ENCODE measurements at places on chromosomes 16 and 17.
A peak's percentile ranks its signal among the peaks of the same experiment; 100 is the strongest.

DNA sequence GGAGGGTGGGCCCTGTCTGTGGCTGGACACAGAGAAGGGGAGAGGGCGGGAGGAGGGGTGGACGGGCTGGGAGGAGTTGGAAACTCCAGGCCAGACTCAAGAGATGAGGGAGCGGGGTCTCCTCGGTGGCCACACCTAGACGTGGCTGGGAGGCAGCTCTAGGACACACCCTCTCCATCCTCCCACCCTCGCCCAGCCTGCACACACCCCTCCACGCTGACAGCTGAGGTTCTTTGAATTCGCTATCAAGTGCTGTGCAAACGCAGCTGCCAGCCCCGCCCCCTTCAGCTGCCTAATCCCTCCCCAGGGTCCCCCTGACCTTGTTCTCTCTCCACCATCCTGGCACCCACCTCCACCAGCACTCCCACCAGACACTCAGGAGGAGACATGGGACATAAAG, 48.7 kb downstream of the DNAH17 start:
- no peak for DNase-seq

DNA sequence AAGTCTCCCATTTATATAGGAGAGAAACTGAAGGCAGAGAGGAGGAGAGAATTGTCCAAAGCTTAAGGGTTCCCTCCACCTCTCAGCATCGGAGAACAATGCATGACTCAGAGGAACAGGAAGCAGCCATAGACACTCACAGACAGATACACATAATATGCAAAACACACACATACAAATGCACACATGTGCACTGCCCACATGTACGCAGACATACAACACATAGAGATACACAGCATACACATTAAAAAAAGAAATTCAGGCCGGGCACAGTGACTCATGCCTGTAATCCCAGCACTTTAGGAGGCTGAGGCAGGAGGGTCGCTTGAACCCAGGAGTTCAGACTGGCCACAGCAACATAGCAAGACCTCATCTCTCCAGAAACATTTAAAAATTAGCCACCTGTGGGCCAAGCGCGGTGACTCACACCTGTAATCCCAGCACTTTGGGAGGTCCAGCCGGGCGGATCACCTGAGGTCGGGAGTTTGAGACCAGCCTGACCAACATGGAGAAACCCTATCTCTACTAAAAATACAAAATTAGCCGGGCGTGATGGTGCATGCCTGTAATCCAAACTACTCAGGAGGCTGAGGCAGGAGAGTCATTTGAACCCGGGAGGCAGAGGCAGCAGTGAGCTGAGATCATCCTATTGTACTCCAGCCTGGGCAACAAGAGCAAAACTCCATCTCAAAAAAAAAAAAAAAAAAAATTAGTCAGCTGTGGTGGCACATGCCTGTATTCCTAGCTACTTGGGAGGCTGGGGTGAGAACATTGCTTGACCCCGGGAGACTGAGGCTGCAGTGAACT, 11.3 kb downstream of the ERAL1 start:
- no peak for DNase-seq

GRCh38 chr16:31529937-31530312, 2.2 kb downstream of the AHSP start:
- no peak for DNase-seq

GRCh38 chr17:49723423-49723822, 15.7 kb upstream of the SLC35B1 start:
- no peak for DNase-seq

DNA sequence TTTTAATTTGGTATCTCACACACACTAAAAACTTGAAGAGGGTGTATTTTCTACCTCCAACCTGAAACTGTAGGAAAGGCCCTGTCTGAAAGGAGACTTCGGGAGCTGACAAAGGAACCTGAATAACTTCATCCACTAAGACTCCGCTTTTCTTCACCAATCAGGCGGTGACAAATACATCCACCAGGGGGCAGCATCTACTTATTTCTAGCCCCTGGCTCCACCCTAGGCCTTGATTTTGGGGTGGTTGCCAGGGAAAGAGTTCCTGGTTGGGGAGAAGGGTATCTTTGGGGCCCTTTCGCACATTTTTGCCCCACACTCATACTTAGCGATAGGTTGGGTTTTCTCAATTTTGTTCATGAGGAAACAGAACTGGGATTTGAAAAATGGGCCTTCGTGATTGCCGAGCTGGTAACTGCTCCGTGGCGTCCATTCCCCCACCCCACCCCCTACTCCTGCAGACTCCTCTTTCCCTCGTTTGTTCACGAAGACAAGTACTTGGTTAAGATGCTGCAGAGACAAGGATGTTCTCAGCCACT, 4.8 kb upstream of the ARL4D start:
- peak; percentile 94 for DNase-seq

DNA sequence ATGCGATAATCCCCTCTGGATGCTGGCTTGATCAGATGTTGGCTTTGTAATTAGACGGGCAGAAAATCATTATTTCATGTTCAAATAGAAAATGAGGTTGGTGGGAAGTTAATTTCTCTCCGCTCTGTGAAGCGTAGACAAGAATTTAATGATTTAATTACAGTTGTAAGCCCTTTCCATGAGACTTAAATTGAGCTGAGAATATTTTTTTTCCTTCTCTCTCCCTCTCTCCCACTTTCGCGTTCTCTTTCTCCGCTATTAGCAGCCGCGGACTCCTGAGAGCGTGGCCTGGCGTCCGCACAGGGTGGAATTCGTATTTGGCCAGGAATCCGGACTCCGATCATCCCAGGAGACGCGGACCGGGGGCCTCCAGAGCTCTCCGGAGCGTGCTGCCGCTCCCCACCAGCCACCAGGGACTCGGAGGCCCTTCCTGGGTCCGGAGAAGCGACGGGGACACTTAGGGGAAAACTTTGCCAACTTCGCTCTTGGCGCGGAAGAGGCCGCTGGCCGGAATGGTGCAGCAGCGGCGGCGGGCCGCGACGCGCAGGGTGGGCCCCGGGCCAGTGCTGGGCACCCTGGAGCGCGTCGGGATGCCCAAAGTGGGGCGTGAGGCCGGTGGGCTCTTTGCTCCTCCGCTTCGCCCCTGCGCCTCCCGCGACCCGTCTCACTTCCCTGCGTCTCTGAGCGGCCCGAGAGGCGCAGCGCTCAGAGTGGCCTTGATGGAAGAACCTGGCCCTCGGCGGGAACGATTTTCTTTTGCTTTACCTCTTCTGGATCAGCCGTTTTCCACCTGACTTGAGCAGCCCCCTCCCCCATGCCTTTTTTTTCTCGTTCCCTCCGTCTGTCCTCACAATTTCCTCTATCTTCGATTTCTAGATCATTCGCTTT, 3.6 kb upstream of the IRX3 start:
- no peak for DNase-seq

- peak; percentile 38 for DNase-seq
These were observed 28.6 kb downstream of the SLC38A8 start for GRCh38 chr16:84013787-84014569.

GRCh38 chr17:76122431-76123190, 18.4 kb downstream of the FOXJ1 start:
- no peak for DNase-seq
